ENCODE measurements at places on chromosomes 3 and 15. TPM values are rescaled to one million over a fixed set of nuclear protein-coding genes. Genes with fewer than 3 reads are reported as not detected.
A peak's percentile ranks its signal among the peaks of the same experiment; 100 is the strongest.

GRCh38 chr15:48250640-48251076, 44.6 kb downstream of the SLC12A1 start:
- H3K36me3 ChIP-seq: no peaks in the 10 kb centered on the region
- no peaks in the 10 kb centered on the region for H3K4me1 ChIP-seq
- no peak overlapping the region for H3K4me3 ChIP-seq
- DNase-seq: peak; percentile 71
- no peaks in the 10 kb centered on the region for H3K27me3 ChIP-seq

GRCh38 chr15:64156652-64157331, 5.3 kb downstream of the SNX22 start:
- DNase-seq: no peak
- peaks cover 23% of the 10 kb centered on the region for H3K36me3 ChIP-seq
- peaks cover 5% of the 10 kb centered on the region for H3K27me3 ChIP-seq
- H3K27ac ChIP-seq: no peak overlapping the region

DNA sequence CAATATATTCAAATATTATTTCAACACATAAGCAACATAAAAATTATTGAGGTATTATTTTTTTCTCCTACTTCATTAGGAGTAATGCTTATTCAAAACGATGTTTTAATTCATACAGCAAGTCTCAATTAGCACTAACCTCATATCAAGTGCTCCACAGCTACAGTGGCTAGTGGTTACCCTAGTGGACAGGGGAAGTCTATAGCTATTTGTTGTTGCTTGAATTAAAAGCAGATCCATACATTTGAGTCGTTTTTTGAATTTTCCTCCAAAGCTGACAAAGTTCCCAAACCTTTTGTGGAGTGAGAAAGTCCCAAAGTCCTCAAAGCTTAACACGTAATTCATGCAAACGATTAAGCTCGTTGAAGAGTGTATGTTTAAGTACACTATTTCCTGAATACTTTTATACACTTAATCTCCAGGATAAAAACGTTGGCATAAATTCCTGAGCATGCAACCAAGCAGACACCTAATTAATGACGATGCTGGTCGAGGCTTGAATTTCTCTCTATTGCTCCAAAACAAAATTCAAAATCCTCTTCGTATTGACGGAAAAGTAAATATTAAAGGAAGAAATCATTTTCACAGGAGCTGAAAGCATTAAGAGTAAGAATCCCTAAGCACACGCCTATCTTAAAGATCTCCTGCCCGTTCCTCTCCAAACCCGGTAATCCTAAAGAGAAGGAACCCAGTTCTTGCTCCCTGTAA, 985 bp downstream of the VPS13C start:
- H3K27ac ChIP-seq: peak overlapping the region; percentile 81
- DNase-seq: peak; percentile 61
- H3K36me3 ChIP-seq: no peaks in the 10 kb centered on the region
- H3K27me3 ChIP-seq: no peaks in the 10 kb centered on the region
- H3K4me1 ChIP-seq: peaks cover 23% of the 10 kb centered on the region
- H3K4me3 ChIP-seq: peak overlapping the region; percentile 90

DNA sequence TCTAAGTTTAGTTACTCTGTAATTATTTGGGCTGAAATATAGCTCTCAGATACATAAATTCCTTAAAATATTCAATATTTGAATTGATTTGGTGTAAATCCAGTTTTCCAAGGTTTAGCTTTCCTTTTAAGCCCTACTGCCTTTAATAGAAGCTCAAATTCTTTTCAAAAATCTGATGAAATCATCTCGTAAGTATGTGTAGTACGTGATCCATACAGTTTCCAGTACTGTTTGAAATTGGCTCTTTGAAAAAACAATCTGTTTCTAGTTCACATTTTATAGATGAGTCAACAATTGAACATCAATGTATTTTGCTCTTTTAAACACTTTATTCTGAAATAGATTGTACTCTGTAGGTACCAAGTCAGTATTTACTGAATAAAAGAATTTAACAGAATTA, 84.2 kb downstream of the LRRC49 start:
- H3K27me3 ChIP-seq: no peaks in the 10 kb centered on the region
- no peak overlapping the region for H3K27ac ChIP-seq
- DNase-seq: no peak
- no peaks in the 10 kb centered on the region for H3K36me3 ChIP-seq

- no peak overlapping the region for H3K27ac ChIP-seq
- no peaks in the 10 kb centered on the region for H3K36me3 ChIP-seq
- H3K4me1 ChIP-seq: no peaks in the 10 kb centered on the region
- DNase-seq: no peak
- no peak overlapping the region for H3K4me3 ChIP-seq
Measured at GRCh38 chr3:59798372-59799086, 748.7 kb upstream of the CFAP20DC start.

GRCh38 chr3:43389388-43390254, 103.3 kb downstream of the SNRK start:
- H3K36me3 ChIP-seq: no peaks in the 10 kb centered on the region
- H3K4me1 ChIP-seq: peaks cover 68% of the 10 kb centered on the region
- H3K27ac ChIP-seq: peak overlapping the region; percentile 97
- peak; percentile 97 for DNase-seq
- H3K27me3 ChIP-seq: no peaks in the 10 kb centered on the region
- H3K4me3 ChIP-seq: no peak overlapping the region

GRCh38 chr3:115806501-115806900, 183.2 kb downstream of the GAP43 start:
- no peak for DNase-seq
- no peaks in the 10 kb centered on the region for H3K36me3 ChIP-seq
- H3K4me3 ChIP-seq: no peak overlapping the region
- H3K27me3 ChIP-seq: no peaks in the 10 kb centered on the region
- peaks cover 4% of the 10 kb centered on the region for H3K4me1 ChIP-seq
- no peak overlapping the region for H3K27ac ChIP-seq

DNA sequence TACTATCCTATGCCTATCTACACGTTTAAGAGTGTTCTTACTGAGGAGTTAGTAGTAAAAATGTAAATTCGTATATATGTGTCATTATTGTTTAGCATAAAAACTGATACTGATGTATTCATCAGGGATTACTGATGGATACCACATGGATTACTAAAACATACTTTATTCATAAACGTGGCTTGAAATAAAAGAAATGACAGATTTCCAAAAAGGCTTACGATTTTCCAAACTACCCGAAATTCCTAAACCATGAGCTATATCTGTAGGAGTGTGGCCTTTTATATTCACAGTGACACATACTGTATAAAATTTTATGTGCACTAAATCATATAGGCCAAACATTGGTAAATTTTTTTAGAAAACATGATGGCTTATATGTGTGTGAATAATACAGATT, 6.9 kb downstream of the TSC22D2 start:
- no peak overlapping the region for H3K27ac ChIP-seq
- no peaks in the 10 kb centered on the region for H3K27me3 ChIP-seq
- no peak overlapping the region for H3K4me3 ChIP-seq
- no peak for DNase-seq
- H3K4me1 ChIP-seq: peaks cover 54% of the 10 kb centered on the region

DNA sequence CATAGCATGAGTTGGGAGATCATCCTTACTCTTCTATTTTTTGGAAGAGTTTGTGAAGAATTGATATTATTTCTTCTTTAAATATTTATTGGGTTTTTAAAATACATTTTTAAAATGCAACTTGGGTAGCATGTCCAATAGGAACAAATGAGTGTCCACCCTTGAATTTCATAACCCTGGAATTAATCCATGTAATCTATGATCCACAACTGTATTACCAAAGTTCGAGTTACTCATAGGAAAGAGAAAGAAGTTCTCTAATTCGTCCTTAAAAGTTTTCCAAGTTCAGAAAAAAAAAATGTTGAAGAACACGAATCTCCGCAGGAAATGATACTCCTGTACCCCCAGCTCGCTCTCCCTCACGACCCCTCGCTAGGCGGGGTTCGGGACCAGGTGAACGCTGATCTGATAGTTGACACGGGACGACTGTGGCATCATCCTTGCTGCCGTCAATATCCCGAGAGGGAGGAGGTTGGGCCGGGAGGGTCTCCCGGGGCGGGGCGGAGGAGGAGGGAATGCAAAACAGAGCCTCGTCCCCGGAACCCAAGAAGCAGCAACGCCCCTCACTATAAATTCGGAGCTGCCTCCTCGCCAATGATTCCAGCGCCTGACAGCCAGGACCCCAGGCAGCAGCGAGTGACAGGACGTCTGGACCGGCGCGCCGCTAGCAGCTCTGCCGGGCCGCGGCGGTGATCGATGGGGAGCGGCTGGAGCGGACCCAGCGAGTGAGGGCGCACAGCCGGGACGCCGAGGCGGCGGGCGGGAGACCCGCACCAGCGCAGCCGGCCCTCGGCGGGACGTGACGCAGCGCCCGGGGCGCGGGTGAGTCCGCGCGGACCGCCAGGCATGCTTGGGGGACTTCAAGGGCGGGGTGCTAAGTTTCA, at the start of gene AGTR1:
Gene AGTR1, plus strand, starts transcription at position 598 of the 884 bp plus-strand sequence. CDS start 43,133 bp downstream, outside the sequence.
- no peak for DNase-seq
- peaks cover 10% of the 10 kb centered on the region for H3K27me3 ChIP-seq
- no peak within 1 kb of the TSS for H3K4me3 ChIP-seq
- H3K4me1 ChIP-seq: no peaks in the 10 kb centered on the region
- no peak within 1 kb of the TSS for H3K27ac ChIP-seq

- H3K4me1 ChIP-seq: no peaks in the 10 kb centered on the region
- no peak overlapping the region for H3K4me3 ChIP-seq
- no peak for DNase-seq
- no peak overlapping the region for H3K27ac ChIP-seq
- no peaks in the 10 kb centered on the region for H3K36me3 ChIP-seq
- no peaks in the 10 kb centered on the region for H3K27me3 ChIP-seq
Measured at GRCh38 chr3:71849681-71850080, 64.7 kb upstream of the PROK2 start.

DNA sequence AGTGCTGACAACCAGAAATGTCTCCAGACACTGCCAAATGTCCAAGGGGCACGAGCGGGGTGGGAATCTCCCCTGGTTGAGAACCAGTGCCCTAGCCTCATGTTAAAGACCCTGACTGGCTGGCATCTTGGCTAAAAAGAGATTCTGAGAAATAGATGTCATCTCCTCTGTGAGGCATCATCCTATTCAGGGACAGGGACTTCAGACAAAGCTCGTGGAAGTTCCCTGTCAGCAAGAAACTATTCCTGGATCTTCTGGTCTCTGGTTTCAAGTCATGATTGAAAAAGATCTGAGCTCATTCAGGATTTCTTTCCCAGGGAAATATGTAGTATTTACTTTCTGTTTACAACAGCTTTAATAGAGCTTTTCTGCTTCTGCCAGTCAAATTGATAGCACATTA, 10.8 kb downstream of the WDR5B start:
- H3K27me3 ChIP-seq: no peaks in the 10 kb centered on the region
- no peak overlapping the region for H3K4me3 ChIP-seq
- H3K4me1 ChIP-seq: no peaks in the 10 kb centered on the region
- no peak for DNase-seq
- H3K36me3 ChIP-seq: no peaks in the 10 kb centered on the region

- DNase-seq: no peak
- no peak overlapping the region for H3K4me3 ChIP-seq
- H3K27ac ChIP-seq: no peak overlapping the region
- H3K36me3 ChIP-seq: peaks cover 19% of the 10 kb centered on the region
- no peaks in the 10 kb centered on the region for H3K4me1 ChIP-seq
- H3K27me3 ChIP-seq: no peaks in the 10 kb centered on the region
Measured at GRCh38 chr3:52574056-52574965, 37.9 kb downstream of the UQCC5 start.

DNA sequence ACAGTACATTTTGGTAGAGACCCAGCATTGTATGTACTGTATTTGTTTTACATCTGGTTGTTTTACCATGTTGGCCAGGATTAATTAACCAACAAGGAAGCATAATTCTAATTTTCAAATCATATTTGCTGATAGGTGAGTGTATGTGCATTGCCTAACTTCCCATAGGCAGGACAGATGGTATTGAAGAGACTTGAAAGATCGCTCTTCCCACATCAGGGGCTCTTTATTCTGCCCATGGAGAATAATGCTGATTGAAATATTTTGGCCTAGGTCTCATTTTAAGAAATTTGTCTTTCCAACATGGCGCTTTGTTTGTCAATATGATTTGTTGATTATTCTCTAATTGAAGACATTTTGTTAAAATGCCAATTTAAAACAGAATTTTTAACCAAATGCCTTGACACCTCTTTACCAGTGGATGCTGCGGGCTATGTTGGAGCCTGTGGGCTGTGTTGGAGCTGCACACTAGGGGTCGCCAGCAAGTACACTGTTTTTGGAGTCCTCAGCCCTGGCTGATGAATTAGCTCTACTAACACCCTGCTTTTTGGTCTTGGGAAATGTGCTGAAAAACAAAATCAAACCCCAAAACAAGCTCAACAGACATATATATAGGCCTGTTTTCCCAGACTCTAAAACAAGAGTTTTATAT, 5.3 kb downstream of the P2RY12 start:
- H3K4me3 ChIP-seq: no peak overlapping the region
- peak; percentile 10 for DNase-seq
- no peaks in the 10 kb centered on the region for H3K36me3 ChIP-seq
- no peaks in the 10 kb centered on the region for H3K27me3 ChIP-seq
- H3K27ac ChIP-seq: no peak overlapping the region

CCDC191 gene
- 1.4 TPM for polyA plus RNA-seq

NTRK3 gene
- polyA plus RNA-seq: not detected

CCNDBP1 gene
- polyA plus RNA-seq: 74.4 TPM

IL5RA gene
- polyA plus RNA-seq: not detected

ETV5 gene
- 6.9 TPM for polyA plus RNA-seq

Measured in endothelial cell of umbilical vein (primary cell).